Effector memory CD8-positive, alpha-beta T cell (primary cell): ENCODE measurements at places on chromosomes 1 and 21.
A peak's percentile ranks its signal among the peaks of the same experiment; 100 is the strongest.

- peaks cover 5% of the 10 kb centered on the region for H3K4me1 ChIP-seq
- no peaks in the 10 kb centered on the region for H3K36me3 ChIP-seq
- H3K27ac ChIP-seq = no peak overlapping the region
- peaks cover 68% of the 10 kb centered on the region for H3K27me3 ChIP-seq
These were observed 4.5 kb upstream of the NOS1AP start for GRCh38 chr1:162065016-162065415.

DNA sequence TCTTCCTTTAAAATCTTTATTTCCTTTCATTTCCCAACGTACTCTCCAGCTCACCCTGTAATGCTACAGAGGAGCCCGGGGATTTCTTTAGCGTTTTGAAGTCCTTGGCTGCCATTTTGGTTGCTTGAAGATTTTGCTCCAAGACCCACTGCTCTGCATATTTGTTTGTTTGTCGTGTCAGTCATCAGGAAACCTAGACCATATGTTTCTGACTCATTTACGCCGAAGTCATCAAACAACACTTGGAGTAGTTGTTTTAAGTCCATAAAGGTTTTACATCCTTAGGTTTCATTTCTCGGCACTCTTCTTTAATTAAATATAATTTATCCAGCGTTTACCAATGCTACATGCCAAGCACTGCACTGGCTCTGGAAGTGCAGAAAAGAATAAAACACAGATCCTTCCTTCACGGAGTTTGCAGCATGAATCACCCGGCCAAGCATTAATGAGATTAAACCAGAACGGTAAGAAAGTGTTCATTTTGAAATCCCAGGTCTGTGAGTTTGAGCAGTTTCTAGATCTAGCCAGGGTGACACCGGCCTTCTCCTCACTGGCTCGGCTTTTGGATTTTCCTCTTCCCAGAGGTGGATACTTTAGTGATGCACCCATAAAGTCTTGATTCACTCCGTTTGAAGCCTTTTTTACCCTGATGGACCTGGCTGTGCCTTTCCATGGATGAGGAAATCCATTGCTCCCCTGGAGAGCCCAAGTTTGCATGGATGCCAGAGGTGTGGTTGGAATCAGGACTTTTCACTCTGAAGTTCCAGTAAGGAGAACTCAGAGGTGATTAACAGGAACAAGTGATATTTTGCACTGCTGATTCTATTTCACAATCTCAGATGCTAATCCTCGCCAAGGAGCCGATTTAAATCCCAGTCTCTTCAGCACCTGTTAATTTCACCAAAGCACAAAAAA is 109.3 kb downstream of the KAZN start:
- H3K4me3 ChIP-seq = no peak overlapping the region
- H3K27ac ChIP-seq = no peak overlapping the region
- H3K27me3 ChIP-seq = peaks cover 9% of the 10 kb centered on the region
- DNase-seq = no peak
- no peaks in the 10 kb centered on the region for H3K36me3 ChIP-seq
- no peaks in the 10 kb centered on the region for H3K4me1 ChIP-seq

DNA sequence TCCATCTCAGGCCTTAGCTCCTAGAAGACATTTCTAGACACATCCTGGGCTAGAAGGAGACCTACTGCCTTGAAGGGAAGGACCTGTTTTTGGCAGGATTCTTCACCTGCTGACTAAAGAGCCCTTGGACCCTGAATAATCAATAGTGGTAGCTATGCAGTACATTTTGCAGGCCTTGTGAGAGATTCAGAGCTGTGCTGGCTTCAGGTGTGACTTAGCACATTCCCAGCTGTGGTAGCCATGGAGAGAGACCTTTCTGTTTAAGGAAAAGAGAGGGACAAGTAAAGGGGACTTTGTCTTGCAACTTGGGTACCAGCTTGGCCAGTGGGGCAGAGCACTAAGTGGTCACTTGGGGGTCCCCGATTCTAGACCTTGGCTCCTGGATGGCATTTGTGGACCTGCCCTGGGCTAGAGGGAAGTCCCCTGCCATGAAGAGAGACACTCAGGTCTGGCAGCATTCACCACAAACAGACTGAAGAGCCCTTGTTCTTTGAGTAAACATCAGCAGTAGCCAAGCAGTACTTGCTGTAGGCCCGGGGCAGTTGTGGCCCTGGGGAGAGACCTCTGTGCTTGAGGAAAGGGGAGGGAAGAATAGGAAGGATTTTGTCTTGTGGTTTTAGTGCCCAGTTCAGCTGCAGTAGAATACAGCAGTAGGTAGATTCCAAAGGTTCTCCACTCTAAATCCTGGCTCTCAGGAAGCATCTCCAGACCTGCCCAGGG is 26.2 kb upstream of the CD1A start:
- H3K4me3 ChIP-seq = no peak overlapping the region
- H3K36me3 ChIP-seq = no peaks in the 10 kb centered on the region
- no peak overlapping the region for H3K27ac ChIP-seq
- no peak for DNase-seq
- H3K27me3 ChIP-seq = peaks cover 87% of the 10 kb centered on the region

- H3K27ac ChIP-seq = peak overlapping the region; percentile 98
- H3K4me1 ChIP-seq = peaks cover 57% of the 10 kb centered on the region
- no peaks in the 10 kb centered on the region for H3K27me3 ChIP-seq
- peaks cover 46% of the 10 kb centered on the region for H3K36me3 ChIP-seq
- peak overlapping the region; percentile 83 for H3K4me3 ChIP-seq
These were observed 2.6 kb downstream of the HDGF start for GRCh38 chr1:156748670-156749418.

DNA sequence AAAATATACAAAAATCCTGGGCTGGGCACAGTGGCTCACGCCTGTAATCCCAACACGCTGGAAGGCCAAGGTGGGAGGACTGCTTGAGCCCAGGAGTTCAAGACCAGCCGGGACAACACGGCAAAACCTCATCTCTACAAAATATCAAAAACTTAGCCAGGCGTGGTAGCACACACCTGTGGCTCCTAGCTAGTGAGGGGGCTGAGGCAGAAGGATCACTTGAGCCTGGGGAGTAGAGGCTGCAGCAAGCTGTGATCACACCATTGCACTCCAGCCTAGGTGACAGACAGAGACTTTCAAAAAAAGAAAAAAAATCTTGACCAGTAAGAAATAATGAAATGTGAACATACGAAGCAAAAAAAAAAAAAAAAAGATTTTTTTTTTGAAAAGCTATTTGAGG is 52.1 kb downstream of the ARID4B start:
- H3K27me3 ChIP-seq = no peaks in the 10 kb centered on the region
- H3K27ac ChIP-seq = peak overlapping the region; percentile 45
- DNase-seq = no peak
- peaks cover 45% of the 10 kb centered on the region for H3K4me1 ChIP-seq
- peak overlapping the region; percentile 55 for H3K4me3 ChIP-seq
- peaks cover 44% of the 10 kb centered on the region for H3K36me3 ChIP-seq

DNA sequence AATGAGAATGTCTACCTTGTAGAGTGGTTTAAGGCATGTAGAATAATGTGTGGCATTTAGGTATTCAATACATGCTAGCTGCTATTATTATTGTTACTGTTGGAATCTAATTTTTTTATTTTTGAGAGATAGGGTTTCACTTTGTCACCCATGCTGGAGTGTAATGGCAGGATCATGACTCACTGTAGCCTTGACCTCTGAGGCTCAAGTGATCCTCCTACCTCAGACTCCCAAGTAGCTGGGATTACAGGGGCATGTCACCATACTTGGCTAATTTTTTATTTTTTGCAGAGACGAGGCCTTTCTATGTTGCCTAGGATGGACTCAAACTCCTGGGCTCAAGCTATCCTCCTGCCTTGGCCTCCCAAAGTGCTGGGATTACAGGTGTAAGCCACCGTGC is 61.9 kb downstream of the EPB41 start:
- no peak overlapping the region for H3K4me3 ChIP-seq
- H3K27ac ChIP-seq = no peak overlapping the region
- H3K36me3 ChIP-seq = peaks cover 11% of the 10 kb centered on the region
- no peak for DNase-seq

- H3K36me3 ChIP-seq = peaks cover 9% of the 10 kb centered on the region
- H3K4me3 ChIP-seq = no peak overlapping the region
- peaks cover 37% of the 10 kb centered on the region for H3K4me1 ChIP-seq
- no peak overlapping the region for H3K27ac ChIP-seq
- no peaks in the 10 kb centered on the region for H3K27me3 ChIP-seq
- no peak for DNase-seq
These were observed 50.2 kb downstream of the LRRC8D start for GRCh38 chr1:89870998-89871397.

DNA sequence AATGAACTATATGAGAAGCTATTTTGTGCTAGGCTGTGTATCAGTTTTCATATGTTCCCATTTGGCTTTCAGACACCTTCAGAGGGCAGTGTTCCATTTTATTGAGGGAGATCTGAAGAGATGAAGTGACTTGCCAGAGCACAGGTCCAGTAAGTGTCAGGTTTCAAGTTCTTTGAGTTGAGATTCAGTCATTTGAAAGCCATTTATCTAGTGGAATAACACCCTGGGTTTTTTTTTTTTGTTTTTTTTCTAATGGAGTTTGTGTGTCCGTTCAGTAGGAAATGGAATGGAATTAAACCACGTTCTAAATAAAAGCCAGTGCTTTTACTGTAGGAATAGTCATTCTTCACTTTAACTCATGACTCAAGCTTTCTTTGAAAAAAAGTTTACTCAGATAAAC is 652.9 kb upstream of the USP24 start:
- H3K27me3 ChIP-seq = peaks cover 6% of the 10 kb centered on the region
- no peaks in the 10 kb centered on the region for H3K4me1 ChIP-seq
- no peak for DNase-seq
- H3K27ac ChIP-seq = no peak overlapping the region

DNA sequence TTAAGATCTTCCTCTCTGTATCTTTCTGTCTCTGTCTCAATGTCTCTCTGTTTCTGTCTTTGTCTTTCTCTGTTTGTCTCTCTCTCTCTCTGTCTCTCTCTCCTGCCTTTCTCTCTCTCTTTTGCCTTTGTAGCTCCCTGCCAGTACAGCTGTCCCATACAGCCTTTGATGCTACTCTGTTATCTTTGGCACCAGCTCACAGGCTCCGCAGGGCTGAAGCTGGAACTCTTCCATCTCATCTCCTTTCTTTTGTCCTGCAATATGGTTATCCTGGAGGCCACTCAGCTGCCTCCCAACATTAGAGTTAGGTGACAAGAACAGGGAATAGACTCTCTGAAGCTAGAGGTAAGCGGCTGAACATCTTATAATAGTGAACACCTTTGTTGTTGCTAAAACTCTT is 354.3 kb upstream of the NEGR1 start:
- H3K4me3 ChIP-seq = no peak overlapping the region
- no peaks in the 10 kb centered on the region for H3K36me3 ChIP-seq
- no peak overlapping the region for H3K27ac ChIP-seq
- no peaks in the 10 kb centered on the region for H3K4me1 ChIP-seq
- DNase-seq = no peak
- no peaks in the 10 kb centered on the region for H3K27me3 ChIP-seq

DNA sequence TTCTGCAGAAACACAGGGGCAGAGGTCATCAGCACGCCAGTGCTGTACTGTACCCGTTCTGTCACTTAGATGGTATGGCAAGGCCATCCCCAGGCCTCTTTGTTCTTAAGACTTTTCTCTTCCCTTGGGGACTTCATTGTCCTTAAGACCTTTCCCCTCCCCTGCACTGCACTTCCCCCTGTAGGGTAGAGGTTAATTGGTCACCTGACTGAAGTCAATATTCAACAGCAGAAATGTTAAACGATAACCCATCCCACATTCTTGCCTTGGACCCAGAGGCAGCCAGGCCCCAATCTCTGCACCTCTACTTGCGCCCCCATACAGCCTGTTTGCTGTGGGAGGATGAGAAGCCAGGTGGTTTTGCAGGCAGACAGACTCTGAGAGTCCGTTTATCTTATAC is 10.2 kb downstream of the PHGDH start:
- no peak for DNase-seq
- no peaks in the 10 kb centered on the region for H3K36me3 ChIP-seq
- H3K27me3 ChIP-seq = no peaks in the 10 kb centered on the region
- H3K4me3 ChIP-seq = no peak overlapping the region

GRCh38 chr21:33760641-33761440 is 118.5 kb downstream of the ITSN1 start:
- H3K4me3 ChIP-seq = no peak overlapping the region
- no peak overlapping the region for H3K27ac ChIP-seq
- H3K4me1 ChIP-seq = no peaks in the 10 kb centered on the region
- peaks cover 10% of the 10 kb centered on the region for H3K27me3 ChIP-seq
- H3K36me3 ChIP-seq = no peaks in the 10 kb centered on the region

DNA sequence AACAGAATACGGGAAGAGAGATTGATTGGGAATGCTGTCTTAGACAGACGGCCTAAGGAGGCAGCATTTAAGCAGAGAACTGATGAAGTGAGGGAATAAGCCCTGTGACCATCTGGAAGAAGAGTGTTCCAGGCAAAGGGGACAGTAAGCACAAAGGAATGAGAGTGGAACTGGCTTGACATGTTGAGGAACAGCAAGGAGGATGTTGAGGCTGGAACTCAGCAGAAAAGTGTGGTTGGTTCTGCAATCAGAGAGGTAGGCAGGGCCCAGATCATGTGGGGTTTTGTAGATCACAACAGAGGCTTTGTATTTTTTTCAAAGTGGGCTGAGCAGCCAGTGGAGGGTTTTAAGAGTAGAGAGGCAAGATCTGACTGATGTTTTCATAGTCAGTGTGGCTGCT is 157.4 kb downstream of the DNM3 start:
- H3K36me3 ChIP-seq = no peaks in the 10 kb centered on the region
- H3K4me3 ChIP-seq = no peak overlapping the region
- no peaks in the 10 kb centered on the region for H3K4me1 ChIP-seq
- no peak overlapping the region for H3K27ac ChIP-seq
- no peak for DNase-seq

DNA sequence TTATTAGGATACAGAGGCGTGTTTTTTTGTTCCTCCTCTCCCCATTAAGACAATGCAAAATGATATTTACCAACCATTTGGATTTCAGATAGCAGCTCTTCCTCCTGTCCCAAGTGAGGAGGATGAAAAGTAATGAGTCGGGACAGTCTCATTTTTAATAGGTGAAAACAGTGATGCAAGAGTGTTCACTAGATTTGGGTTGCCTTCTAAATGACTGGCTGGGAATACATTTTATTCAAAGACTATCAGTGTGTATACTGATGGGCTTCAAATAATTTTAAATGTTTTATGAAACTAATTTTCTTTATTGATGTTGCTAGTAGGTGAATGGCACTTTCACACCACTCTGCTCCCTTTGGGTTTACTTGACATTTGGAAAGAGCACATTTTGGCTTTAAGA is 2.1 kb downstream of the RCOR3 start:
- peak overlapping the region; percentile 89 for H3K4me3 ChIP-seq
- no peak for DNase-seq
- no peaks in the 10 kb centered on the region for H3K27me3 ChIP-seq
- H3K36me3 ChIP-seq = peaks cover 54% of the 10 kb centered on the region
- peak overlapping the region; percentile 92 for H3K27ac ChIP-seq

- H3K27ac ChIP-seq = no peak overlapping the region
- DNase-seq = no peak
- H3K4me3 ChIP-seq = no peak overlapping the region
- peaks cover 10% of the 10 kb centered on the region for H3K4me1 ChIP-seq
- peaks cover 26% of the 10 kb centered on the region for H3K36me3 ChIP-seq
These were observed 1.4 kb upstream of the POFUT2 start for GRCh38 chr21:45289134-45289533.

GRCh38 chr21:25589887-25590286 is 17.4 kb downstream of the MRPL39 start:
- peaks cover 55% of the 10 kb centered on the region for H3K36me3 ChIP-seq
- no peak overlapping the region for H3K4me3 ChIP-seq
- no peak overlapping the region for H3K27ac ChIP-seq
- H3K4me1 ChIP-seq = peaks cover 7% of the 10 kb centered on the region

- no peaks in the 10 kb centered on the region for H3K36me3 ChIP-seq
- no peaks in the 10 kb centered on the region for H3K27me3 ChIP-seq
- H3K4me1 ChIP-seq = peaks cover 6% of the 10 kb centered on the region
- no peak overlapping the region for H3K27ac ChIP-seq
- H3K4me3 ChIP-seq = no peak overlapping the region
These were observed 12.0 kb downstream of the SLAMF8 start for GRCh38 chr1:159838715-159839114.

- no peak within 1 kb of the TSS for H3K4me3 ChIP-seq
- no peaks in the 10 kb centered on the region for H3K27me3 ChIP-seq
- DNase-seq = peak; percentile 37
- H3K36me3 ChIP-seq = peaks cover 7% of the 10 kb centered on the region
These were observed at the start of gene ATPAF1 for GRCh38 chr1:46667782-46668760. TSS of gene ATPAF1 (minus strand) at chr1:46668364. CDS start at chr1:46668322, 42 bp downstream.
